ENCODE measurements at places on chromosomes 1 and 21. TPM values are rescaled to one million over a fixed set of nuclear protein-coding genes. Genes with fewer than 3 reads are reported as not detected.
A peak's percentile ranks its signal among the peaks of the same experiment; 100 is the strongest.

GRCh38 chr1:208756339-208756981 is 512.3 kb upstream of the PLXNA2 start:
- no peaks in the 10 kb centered on the region for H3K4me1 ChIP-seq
- H3K27ac ChIP-seq, result no peak overlapping the region
- H3K27me3 ChIP-seq, result no peaks in the 10 kb centered on the region
- no peak overlapping the region for H3K4me3 ChIP-seq

DNA sequence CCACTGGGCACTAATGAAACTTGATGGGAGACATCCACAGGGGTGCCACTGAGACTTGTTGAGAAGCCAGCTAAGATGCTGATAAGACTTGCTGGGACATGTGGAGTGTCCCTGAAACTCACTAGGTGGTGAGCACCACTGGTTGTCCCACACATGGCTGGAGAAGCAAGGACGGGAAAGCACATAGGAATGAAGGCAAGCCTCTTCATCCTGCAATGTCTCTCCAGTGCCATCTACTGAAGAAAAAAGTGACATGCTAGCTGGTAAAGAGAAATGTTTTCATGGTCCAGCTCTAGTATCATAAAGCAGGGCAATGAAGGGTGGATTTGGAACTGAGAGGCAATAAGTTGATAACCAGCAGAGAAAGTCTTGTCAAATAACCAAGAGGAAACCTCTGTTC is 283.0 kb downstream of the PAPPA2 start:
- H3K36me3 ChIP-seq, result no peaks in the 10 kb centered on the region
- H3K27me3 ChIP-seq, result no peaks in the 10 kb centered on the region
- no peaks in the 10 kb centered on the region for H3K4me1 ChIP-seq
- no peak overlapping the region for H3K4me3 ChIP-seq

DNA sequence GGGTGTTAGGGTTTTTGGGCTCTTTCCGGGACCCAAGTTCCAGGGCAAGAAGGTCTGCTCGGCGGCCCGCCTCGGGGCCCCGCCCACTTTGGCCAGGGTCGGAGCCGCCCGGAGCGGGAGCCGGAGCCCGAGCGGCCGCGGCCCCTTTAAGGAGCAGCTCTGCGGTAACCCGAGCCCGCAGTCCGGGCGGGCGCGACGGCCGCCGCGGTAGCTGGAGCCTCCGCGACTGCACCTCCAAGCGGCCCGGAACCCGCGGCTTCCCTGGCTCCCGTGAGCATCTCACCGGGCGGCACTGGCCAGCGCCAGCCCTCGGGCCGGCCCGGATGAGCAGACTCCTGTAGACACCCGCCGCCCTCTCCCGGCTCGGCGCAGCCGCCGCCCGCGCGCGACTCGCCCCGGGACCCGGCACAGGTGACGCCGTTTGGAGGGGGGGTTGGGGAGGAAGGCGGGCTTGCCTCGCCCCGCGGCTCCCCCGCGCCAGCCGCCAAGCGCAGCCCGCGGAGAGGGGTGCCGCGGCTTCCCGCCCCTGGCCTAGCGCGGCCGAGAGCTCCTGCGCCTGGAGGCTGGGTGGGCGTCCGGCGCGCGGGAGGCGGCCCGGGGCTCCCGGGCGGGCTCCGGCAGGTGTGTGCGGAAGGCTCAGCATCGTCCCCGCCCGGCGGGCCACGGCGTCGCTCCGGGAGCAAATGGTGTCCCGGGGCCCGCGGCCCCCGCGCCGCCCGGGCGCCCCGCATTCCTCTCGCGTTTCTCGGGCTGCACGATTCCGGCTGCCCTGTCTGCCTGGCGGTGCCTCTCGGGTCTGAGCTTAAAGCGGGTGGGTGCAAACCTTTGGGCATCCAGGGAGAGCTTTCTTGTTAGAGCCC is at the start of gene TLCD4:
TLCD4 (plus strand) TSS at position 149 of the 860 bp plus-strand sequence. CDS start 26,547 bp downstream, outside the sequence.
- H3K36me3 ChIP-seq, result no peaks in the 10 kb centered on the region
- H3K4me3 ChIP-seq, result peak within 1 kb of the TSS; percentile 94
- DNase-seq, result peak; percentile 32

GRCh38 chr1:25467193-25467592 is 36.5 kb downstream of the MACO1 start:
- H3K36me3 ChIP-seq, result peaks cover 5% of the 10 kb centered on the region
- no peak overlapping the region for H3K4me3 ChIP-seq
- no peaks in the 10 kb centered on the region for H3K27me3 ChIP-seq
- no peaks in the 10 kb centered on the region for H3K4me1 ChIP-seq

Gene ZNF648
- not detected for total RNA-seq

Gene RCAN1
- total RNA-seq, result 50.3 TPM
